Activated CD4-positive, alpha-beta T cell treated with anti-CD3 and anti-CD28 coated beads, Interleukin-2, amount 50 U/mL, for 24 hours (primary cell): ENCODE measurements at places on chromosomes 2 and 18.

DNA sequence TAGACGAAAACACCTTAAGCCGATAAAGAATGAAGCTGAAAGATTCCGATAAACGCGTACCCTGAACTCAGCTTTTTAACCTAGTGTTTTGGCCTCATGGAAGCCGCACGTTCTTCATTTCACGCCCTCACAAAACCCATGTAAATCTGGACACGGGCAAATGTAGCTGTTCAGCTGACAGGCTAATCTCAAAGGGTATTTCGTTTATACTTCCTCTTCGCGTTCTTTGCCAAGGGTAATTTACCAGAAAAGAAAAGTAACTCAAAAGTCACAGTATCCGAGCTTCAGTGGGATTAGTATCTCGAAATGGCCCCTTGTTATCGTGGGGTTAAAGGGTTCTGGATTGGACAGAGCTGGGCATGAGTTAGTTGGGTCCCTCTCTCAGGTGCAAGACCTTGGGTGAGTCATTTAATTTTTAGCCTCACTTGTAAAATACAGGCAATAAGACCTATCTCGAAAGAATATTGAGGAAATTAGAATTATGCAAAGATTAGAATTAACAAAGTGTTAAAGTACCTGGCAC, 22.0 kb upstream of the STPG4 start:
- DNase-seq = no peak

- DNase-seq = no peak
Measured at GRCh38 chr2:199258291-199258690, 199.4 kb downstream of the SATB2 start.

DNA sequence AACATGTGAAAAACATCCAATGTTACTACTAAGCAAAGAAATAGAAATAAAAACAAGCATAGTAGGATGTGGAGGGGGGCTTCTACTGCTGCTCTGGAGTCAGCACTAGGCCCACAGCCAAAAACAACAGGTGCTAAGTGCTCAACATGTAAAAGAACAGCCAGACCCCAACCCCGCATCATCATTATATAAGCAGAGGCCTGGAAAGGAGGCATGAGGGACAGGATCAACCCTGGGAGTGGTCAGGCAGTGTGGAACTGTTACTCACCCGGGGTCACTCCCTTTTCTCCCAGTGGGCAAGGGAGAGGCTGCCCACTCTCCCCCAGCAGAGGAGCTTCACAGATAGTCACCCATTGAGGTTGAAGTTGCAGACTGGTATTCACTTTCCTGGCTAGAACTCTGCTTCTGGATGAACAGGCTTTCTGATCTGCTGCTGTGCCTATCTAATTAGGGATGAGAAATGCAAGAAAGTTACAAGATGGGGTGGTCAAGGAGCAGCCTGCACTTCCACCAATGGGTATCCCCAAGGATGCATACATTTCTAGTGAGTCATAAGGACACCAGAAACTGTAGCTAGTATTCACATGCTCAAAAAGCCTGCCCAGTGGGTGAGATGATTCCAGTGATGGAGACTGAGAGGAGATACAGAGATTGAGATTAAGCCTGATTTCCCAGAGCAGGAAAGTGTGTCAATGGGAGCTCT, 480.1 kb upstream of the TCF4 start:
- DNase-seq = no peak

- DNase-seq = no peak
Measured at GRCh38 chr18:43372773-43373172, 95.5 kb upstream of the SYT4 start.

DNA sequence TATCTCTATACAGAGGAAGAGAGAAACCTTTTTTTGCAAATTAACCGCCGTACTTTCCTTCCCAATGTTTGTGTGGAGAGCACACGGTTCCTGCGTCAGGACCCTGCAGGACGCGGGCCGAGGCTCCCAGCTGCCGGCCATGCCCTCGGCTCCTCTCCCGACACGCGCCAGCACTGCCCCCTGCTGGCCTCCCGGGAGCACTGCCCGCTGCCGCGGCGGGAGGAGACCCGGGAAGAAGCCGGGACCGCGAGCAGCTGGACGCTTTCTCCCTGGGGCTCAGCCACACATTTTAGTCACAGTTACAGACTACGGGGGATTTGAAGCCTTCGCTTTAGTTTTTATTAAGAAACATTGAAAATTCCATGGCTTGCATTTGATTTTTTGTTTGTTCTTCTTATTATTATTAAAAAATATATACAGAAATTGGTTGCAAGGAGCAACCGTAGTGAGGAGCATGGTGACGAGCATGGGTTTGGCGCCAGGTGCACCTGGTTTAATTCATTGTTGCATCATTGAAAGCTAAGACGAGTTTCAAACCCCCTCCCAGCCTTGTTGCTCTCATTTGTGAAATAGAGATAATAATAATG, 401.2 kb downstream of the GALR1 start:
- DNase-seq = peak; percentile 27

- DNase-seq = no peak
Measured at GRCh38 chr2:105365206-105365605, 27.9 kb downstream of the C2orf49 start.

DNA sequence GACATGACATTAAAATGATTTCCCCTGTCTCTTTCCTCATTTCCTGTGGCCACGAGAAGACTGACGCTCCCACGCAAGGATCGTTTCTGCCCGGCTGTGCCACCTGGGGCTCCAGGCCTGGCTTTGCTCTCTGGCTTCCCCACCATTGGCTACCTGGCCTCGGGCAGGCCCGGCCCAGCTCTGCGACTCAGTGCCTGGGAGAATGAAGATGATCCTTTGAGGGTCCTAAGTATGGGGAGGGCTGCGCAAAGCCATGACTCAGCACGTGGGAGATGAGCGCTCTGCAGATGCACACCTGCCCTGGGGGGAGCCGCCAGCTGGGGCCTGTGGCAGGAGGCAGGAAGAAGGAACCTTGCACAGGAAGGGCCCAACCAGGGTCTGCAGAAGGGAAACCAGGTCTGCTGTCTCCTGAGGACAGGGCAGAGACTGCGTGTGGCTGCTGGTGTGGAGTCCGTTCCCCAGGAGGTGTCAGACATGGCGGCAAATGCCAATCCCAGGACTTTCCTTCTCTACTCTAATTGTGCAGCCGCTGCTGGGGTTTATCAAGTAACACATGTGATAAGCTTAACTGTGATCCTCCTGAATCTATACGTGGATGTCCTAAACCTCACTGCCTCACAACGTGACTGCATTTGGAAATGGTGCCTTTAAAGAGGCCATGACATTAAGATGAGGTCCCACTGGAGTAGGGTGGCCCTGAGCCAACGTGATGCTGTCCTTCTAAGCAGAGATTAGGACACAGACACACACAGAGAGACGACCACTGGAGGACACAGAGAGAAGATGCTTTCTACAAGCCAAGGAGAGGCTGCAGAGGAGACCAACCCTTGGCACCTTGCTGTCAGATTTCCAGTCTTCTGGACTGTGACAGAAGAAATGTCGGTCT, 32.9 kb downstream of the MBP start:
- DNase-seq = no peak

GRCh38 chr2:236862961-236863728, 222.5 kb upstream of the COPS8 start:
- no peak for DNase-seq
